Naive thymus-derived CD8-positive, alpha-beta T cell (primary cell): ENCODE measurements at places on chromosomes 3 and 15. TPM values are rescaled to one million over a fixed set of nuclear protein-coding genes. Genes with fewer than 3 reads are reported as not detected.

DNA sequence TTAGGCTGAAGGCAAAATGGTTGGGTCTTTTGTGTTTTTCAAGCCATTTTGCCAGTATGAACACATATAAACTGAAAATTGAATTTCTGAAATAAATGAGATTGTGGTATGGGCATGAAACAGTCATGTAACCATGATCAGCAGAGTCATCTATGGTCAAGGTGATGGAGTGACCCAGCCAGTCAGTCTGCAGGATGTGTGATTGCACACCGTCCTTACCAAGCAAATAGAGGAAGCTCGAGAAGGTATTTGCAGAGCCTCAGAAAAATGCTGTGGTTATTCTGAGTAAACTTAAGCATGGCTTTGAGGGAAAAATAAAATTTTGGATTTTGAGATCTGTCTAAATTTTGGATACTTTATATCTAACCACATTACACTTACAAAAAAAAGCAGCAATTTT lies 95.9 kb upstream of the RNF7 start:
- no peaks in the 10 kb centered on the region for H3K36me3 ChIP-seq
- no peak overlapping the region for H3K27ac ChIP-seq
- no peaks in the 10 kb centered on the region for H3K4me1 ChIP-seq
- H3K4me3 ChIP-seq: no peak overlapping the region

- H3K36me3 ChIP-seq: no peaks in the 10 kb centered on the region
- H3K27ac ChIP-seq: no peak overlapping the region
- H3K27me3 ChIP-seq: no peaks in the 10 kb centered on the region
- H3K4me1 ChIP-seq: no peaks in the 10 kb centered on the region
Measured at GRCh38 chr3:148092624-148093347, 604.9 kb upstream of the AGTR1 start.

DNA sequence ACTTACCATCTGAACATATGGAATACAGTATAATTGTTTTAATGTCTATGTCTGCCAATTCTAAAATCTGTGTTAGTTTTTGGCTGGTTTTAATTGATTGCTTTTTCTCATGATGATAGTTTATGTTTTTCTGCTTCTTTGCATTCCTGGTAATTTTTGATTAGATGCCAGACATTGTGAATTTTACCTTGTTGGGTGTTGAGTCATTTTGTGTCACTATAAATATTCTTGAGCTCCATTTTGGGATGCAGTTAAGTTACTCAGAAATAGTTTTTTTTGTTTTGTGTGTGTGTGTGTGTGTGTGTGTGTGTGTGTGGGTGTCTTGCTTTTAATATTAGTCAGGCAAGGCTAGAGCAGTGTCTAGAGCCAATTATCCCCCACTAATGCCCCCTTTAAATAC lies 818.8 kb upstream of the NR2F2 start:
- no peak overlapping the region for H3K27ac ChIP-seq
- peaks cover 4% of the 10 kb centered on the region for H3K36me3 ChIP-seq
- no peaks in the 10 kb centered on the region for H3K4me1 ChIP-seq
- H3K27me3 ChIP-seq: peaks cover 8% of the 10 kb centered on the region
- no peak for DNase-seq

Gene SERINC4
- 0.23 TPM for total RNA-seq

Gene WWTR1
- 0.57 TPM for total RNA-seq
